WERI-Rb-1 (cell line): ENCODE measurements at places on chromosomes 3 and 15.
A peak's percentile ranks its signal among the peaks of the same experiment; 100 is the strongest.

GRCh38 chr3:40566694-40567093, 41.9 kb downstream of the ZNF621 start:
- DNase-seq: no peak

- no peak for DNase-seq
Observed at GRCh38 chr3:171874251-171874681, 31.1 kb downstream of the TMEM212 start.

DNA sequence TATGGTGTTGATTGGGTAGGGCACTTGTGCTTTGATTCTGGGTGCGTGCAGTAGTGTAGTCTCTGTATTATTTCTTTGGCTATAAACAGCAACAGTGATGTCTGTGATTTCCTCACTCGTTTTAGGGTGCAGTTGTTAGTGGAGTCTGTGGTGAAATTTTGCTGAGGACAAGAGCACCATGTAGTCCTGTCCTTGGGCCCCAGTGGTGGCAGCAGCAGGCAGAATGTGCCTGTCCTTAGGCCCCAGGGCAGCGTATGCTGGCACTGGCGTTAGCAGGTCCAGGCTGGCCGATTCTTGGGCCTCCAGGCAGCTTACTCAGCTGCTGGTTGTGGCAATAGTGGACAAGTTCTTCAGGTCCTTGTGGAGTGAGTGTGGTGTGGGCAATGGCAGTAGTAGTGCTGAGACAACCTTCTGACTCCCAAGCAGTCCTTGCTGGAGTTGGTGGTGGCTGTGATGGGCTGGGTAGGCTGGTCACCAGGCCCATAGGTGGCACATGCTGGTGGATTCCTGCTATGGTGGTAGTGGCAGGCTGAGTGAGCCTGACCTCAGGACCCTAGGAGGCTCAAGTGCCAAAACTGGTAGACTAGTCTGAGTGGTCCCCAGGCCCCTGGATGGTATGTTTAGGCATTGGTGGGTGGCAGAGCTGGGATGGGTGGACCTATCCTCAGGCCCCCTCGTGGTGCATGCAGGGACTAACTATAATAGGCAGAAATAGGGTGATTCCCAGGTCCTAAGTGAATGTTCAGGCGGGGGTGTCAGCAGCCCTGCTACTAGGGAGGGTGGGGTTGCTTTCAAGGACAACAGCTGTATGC, 56.3 kb downstream of the TNFAIP8L3 start:
- no peak for DNase-seq

DNA sequence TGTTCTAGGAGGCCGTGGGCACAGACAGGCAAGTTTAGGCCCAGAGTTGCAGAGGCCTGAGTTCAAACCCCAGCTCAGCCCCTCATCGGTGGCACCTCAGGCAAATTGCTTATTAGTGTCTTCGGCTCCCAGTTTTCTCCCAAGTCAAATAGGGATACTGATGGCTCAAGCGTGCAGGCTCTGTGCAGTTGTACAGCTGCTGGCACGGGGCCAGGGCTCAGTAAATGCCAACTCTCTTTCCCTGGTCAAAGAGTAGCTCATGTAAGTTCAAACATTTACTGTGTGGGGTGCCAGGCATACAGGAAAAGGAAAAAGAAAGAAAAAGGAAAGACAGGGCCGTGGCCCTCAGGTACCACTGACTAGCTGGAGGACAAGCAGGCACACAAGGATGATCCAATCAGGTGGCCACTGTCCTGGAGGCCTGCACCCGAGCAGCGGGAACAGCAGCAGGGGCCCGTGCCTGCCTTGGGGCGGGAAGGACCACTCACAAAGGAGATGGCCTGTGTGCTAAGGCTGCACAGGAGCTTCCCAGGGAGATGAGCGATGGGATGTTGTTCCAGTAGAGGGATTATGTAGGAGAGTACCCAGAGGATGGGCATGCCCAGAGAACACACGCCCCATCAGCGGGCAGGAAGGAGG, 70.8 kb downstream of the TBC1D2B start:
- no peak for DNase-seq

DNA sequence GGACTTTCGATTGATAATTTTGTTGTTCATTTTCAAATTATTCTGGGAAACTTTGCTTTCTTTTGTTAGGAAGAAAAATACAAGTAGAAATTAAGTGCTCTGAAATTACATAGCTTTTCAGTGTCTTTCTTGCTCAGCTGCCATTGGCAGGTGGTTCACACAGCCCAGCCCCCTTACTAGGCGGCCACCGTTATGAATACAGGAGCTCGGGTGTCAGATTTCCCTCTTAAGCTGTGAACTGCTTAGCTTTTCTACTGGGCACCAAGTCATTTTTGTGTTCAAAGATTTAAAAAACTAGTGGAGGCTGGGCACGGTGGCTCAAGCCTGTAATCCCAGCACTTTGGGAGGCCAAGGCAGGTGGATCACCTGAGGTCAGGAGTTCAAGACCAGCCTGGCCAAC, 55.2 kb downstream of the HMG20A start:
- DNase-seq: peak; percentile 23

GRCh38 chr15:63291507-63291906, 14.1 kb downstream of the APH1B start:
- DNase-seq: no peak

DNA sequence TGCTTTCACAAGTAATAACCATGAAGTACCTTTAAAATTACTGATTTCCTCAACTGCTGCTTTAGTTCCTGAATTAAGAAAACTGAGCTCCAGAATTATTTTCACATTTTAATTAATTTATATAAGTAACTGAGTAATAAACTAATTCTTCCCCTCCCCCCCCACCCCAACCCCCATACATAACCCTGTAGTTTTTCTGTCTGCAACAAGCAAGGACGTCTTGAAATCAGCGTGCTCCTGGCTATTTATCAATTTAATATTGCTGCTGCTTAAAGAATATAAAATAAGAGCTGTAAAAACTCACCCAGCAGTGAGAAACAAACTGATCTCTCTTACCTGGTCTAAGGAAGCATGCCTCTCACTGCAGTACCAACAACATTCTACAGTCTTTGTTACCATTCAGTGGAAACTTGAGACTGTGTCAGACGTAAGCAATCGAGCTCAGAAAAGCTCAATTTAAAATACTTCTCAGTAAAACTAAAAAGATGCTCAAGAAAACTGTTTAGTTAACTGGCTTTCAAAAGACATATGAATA, 121.0 kb downstream of the TFDP2 start:
- no peak for DNase-seq

DNA sequence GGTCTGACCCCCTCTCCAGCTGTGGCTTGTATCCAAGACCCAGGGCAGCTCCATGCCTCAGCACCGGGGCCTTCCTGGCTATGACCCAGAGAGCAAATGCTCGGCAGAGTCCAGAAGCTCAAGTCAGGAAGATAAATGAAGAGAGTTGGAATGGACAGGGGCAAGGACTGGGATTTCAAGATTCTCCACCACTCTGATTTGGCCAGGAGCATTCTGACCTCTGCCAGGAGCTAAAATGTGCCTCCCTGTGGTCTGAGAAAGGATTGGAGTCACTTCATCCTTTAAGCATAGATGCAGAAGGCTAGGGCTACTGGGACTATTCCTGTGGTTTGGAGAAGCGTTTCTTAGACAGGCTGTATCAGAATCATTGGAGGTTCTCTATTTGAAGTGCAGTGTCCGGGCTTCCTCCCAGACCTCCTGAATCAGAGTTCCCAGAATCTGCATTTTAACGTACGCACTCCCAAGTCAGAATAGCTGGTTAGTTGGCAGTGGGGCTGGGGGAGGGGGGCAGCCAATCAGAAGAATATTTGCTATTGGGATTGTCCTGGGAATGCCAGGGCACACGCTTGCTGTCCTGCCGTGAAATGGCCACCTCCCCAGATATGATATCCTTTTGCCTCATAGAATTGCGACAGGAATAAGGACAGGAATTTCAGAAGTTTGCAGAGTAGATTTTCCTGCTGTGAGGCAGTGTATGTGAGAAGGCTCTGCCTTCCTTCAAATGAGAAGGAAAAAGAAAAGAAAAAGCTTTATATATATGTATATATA, 57.4 kb downstream of the HRH1 start:
- DNase-seq: no peak

- DNase-seq: no peak
Observed at GRCh38 chr3:50299638-50299928, 378 bp upstream of the HYAL3 start.

- DNase-seq: no peak
Observed at GRCh38 chr3:136353461-136353860, 103.3 kb downstream of the PCCB start.

DNA sequence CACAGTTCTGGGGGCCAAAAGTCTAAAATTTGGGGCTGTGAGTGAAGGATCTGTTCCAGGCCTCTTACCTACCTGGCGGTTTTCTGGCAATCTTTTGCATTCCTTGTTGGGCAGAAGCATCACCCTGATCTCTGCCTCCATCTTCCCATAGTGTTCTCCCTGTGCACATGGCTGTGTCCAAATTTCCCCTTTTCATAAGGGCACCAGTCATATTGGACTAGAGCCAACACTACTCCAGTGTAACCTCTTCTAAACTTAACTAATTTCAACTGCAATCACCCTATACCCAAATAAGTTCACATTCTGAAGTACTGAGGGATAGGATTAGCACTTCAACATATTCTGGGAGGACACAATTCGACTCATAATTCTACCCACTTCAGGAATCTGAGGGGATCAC, 85.0 kb downstream of the CCNL1 start:
- DNase-seq: no peak

DNA sequence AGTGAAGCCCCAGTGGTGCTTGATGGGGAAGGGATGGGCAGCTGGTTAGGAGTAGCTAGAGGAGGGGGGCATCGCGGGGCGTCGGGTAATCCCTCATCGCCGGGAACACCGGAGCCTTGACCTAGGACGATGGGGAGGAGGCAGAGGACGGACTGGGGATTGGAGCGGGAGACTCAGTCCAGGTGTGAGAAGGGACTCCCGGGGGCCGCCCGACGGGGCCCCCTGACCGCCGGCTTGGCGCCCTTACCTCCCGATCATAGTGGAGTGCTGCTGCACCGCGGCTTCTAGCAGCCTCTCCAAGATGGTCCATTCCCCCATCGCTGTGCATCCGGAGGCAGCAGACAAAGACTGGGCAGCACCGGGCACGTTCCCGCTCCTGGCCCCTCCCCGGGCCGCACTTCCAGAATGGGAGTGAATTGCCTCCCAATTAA, 612 bp downstream of the GJD2 start:
- peak; percentile 58 for DNase-seq

DNA sequence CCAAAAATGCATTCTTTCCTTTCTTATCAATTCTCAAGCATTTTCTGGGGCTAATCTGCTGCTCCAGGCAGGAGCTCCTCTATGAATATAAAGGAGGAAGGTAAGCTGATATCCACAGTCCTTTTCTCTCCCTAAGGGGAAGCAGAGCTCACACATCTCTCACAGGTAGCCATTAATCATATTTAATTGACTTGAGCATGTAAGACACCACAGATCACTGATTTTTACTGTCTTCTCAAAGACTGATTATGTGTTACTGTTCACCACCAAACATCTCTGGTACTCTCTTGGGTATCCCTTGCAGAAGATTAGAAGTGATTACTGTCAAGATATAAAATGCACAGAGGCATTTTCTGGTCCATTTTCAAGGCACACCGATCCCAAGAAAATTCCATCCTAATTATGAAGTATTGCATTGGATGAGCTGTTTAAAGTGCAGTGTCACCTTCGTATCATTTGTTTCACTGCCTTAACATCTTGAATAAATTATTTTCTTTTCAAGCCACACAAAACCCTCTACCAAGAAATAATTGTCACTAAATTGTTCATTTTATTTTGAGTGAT, 100.7 kb downstream of the ARPP21 start:
- no peak for DNase-seq

DNA sequence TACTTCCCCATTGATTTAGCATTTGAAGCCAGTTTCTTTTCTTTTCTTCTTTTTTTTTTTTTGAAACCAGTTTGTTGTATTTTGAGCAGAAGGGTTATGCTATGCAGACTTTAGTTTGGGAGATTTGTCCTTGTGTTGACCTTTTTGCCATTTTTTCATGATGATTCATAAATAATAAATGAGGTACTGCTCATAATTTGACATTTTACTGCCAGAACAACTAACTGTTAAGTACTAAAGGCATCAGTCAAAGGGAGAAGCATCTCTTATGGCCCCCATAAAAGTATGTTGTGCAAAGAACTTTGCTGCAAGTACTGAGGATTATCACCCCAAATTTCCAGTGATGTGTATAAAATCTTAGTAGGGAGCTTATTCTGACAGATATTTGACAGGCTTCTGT, 1.7 kb upstream of the GPR87 start:
- no peak for DNase-seq

- peak; percentile 86 for DNase-seq
Observed at GRCh38 chr15:66707310-66708082, 5.5 kb downstream of the SMAD6 start.

- no peak for DNase-seq
Observed at GRCh38 chr15:69297642-69298353, 914 bp upstream of the PAQR5 start.

DNA sequence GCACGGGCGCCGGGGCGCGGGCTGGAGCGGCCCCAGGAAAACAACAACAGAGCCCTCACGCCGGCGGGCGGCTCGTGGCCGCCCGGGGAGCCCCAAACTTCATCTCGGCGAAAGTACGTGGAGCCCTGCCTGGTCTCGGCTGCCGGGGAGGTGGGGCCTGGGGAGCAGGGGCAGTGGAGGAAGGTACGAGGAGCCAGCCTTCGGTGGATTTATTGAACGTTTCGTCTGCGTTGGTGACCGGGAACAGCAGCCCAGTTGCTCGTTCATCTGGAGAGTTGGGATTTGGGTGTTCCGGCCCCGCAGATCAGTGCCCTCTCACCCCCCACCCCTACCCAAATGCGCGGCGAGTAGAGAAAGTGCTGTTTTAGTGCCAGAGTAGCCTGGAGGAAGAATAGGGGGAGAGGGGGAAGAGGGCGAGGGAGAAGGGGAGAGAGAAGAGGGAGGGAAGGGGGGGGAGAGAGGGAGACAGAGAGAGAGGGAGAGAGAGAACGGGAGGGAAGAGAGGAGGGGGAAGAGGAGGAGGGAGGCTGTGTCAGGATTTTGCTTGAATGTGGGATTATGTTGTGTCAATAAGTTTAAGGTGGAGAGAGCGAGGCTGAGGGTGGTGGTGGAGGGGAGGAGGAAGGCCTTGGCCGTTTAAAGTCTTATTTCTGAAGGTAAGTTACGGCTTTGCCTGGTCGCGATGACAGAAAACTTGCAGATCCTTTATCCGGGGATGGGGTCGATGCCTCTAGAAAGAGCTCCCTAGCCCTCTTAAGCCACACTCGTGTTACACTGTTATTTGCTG, 970 bp downstream of the BBX start:
- DNase-seq: peak; percentile 59

DNA sequence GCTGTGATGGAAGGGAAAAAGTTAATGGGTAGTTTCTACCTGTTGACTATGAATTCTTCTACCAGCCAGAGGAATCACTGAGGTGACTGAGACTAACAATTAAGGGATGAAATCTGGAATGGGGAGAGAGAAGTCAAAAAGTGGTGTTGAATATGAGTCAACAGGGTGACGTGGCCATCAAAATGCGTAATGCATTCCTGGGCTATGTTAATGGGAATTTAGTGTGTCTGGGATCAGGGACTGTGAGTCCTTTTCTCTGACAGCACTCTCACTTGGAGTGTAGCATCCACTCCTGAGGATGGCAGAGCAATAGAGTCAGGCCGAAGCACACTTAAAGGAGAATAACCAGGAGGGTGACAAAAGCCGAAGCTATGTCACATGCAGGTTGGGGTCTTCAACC, 60.4 kb downstream of the MESD start:
- no peak for DNase-seq

GRCh38 chr15:36888011-36888992, 212.0 kb downstream of the MEIS2 start:
- DNase-seq: peak; percentile 92

- no peak for DNase-seq
Observed at GRCh38 chr15:71937650-71938311, 127.4 kb downstream of the NR2E3 start.

- DNase-seq: no peak
Observed at GRCh38 chr3:42489937-42490227, 12.6 kb upstream of the VIPR1 start.
